Stimulated activated CD4-positive, alpha-beta T cell treated with anti-CD3 and anti-CD28 coated beads, Interleukin-4, amount 100 ng/mL, for 48 hours (primary cell): ENCODE measurements at places on chromosomes 5 and 9.

GRCh38 chr5:146199176-146199815 is 4.1 kb upstream of the RBM27 start:
- DNase-seq: no peak

DNA sequence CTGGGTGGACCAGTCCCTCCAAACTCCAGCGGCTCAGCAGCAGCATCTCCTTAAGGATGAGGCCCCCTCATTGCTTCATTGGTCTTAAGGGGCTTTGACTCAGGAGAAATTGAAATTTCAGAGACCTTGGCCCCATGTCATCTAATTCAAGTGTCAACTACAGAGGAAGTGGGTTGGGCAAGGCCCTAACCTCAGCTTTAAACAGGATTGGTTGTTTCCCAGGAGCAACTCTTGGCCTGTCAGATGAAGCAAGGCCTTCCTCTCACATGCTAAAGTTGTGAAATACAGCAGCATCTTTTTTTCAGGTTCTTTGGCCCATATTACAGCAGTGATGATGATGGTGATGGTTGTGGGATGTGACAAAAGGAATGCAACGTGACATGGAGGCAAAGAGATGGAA is 348.3 kb downstream of the ICE1 start:
- no peak for DNase-seq

DNA sequence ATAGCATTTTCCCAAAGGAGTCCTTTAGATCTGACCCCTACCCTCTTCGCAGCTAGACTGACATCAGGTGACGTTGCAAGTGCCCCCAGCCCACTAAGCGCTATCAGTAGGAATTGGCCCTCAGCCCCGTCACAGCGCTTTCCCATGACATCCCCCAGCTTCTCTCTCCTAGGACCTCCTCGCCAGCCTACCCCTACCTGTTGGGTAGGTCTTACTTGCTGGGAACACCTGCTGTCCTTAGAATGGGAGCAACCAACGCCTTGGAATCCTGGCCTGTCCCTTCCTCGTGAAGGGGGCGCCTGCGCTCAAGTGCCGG is 584 bp upstream of the PIP5K1B start:
- no peak for DNase-seq

DNA sequence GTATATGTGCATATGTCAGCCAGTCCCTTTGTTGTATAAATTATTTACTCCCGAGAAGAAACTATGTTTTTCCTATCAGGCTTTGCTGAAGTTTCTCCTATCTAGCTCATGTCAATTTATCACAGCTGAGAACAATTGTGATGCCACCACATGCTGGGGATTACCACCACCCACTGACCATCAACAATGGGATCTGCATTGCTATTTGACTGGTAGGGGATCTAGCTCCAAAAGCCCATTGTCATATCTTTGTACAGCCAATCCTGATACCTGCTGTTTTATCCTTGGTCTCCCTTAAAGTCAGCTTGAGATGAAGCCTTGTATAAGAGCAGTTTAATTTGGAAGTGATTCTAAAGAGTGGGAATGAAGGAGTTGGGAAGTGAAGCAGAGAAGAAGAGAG is 53.9 kb upstream of the KCNN2 start:
- no peak for DNase-seq

GRCh38 chr5:94086194-94086593 is 344.8 kb upstream of the POU5F2 start:
- no peak for DNase-seq

DNA sequence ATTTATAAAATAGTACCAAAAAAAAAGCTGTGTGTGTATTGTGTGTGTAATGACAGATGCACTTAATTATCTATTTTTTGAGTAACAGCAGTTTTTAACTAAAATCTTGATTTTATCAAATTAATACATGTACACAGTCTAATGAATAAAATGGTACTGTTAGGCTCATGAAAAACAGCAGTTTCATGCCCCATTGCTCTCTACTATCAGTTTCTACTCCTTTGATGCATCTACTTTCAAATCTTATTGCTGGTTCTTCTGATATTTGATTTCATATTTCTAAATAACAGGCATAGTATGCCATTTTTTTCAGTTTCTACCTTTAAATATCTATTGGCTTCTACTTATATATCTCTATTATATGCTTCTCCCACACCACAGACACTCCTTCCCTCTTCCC is 117.4 kb downstream of the CCDC171 start:
- DNase-seq: no peak

DNA sequence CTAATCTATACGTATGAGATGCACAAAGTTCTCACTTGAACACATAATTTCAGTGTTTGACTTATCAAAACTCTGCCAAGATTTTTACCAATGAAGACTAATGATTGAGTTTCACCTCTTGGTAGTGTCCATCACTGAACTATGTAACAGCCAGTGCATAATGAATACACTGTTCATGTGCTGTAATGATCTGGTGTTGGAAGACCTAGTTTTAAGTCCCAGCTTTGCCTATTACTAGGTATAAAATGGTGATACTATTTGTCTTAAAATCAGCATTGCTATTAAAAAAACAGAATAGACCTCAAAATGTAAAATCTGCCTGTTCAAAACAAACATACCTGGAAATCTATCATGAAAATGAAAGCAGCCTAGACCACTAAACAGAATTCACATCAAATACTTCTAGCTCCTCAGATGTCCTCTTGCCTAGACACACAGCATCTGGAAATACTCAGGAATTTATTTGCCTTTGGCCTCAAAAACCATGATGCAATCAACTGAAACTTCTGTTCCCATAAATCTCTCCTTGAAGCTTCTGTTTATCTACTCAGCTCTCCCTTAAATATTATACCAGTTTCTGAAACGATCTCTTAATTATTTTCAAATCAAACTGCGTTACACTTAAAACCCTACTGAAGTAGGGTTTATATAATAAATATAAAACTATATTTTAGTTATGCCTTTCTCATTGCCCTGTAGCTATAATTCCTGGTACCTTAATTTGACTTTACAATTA is 38.1 kb downstream of the MRPS27 start:
- DNase-seq: no peak

GRCh38 chr5:98773214-98773463 is 324 bp upstream of the RGMB start:
- no peak for DNase-seq

DNA sequence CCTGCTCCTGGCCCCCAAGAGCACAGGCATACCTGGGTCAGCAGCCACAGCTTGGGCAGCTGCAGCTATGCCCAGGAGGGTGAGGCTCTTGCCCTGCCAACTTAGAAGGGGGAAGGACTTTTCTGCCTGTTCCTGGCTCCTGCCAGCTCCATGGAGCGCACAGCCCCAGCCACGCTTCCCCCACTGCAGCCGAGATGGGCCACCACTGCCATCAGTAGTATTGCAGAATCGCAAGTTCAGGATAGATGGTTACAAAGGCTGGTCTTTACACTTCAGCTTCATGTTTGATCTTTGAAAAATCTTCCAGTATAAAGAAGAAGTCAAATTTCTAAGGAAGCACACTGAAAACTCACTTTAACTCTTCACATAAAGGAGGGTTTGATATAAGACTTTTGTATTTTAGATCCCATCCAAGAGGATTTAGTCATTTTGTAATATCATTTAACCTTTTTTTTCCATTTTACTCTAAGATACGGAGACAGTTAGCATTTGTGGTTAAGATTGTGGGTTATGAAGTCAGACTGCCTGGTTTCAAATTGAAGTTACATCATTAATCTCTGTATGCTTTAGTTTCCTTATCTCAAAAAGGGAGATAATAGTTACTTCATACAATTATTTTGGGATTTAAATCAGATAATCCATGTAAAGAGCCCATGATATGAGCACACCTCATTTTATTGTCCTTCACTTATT is 81.8 kb downstream of the NLN start:
- DNase-seq: no peak

DNA sequence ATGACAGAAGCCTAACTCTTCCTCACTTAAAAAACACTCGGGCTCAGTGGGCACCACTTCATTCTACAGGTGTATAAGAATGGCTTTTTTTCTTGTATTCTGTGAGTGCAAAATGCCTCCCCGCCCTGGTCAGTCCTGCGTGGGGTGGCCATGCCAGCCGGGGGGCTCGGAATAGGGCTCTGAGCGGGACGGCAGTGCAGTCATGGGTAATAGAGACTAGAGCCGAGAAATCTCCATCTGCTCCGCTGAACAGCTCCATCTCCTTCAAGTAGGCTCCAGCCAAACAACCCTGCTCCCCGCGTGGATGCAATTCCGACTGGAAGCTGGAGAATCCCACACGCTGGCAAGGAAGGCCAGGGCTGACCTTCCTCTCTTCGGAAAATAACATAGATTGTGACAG is 317.0 kb upstream of the IRX4 start:
- DNase-seq: no peak

GRCh38 chr5:123450114-123450513 is 26.9 kb upstream of the CEP120 start:
- DNase-seq: no peak

DNA sequence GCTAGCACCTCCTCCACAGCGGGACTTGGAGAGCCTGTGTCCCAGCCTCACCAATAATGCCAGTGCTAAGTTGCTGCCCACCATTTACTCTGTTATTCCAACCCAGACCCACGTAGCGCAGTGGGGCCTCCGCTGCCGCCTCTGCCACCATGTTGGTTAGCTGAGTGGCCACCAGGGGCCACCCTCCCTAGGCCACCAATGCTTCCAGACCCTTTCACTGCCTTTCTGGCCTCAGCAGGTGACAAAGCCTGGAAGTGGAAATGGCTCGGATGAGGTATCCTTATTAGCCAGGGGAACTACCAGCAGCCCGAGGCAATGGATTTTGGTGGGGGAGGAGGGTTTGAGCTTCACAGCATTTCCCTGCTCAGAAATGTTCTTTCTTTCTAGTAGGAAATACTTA is 110.1 kb downstream of the OSTF1 start:
- DNase-seq: no peak

- DNase-seq: no peak
Measured at GRCh38 chr5:36261186-36261585, 19.5 kb upstream of the NADK2 start.
